Activated naive CD4-positive, alpha-beta T cell treated with anti-CD3 and anti-CD28 coated beads for 36 hours (primary cell): ENCODE measurements at places on chromosomes 1 and 21.

- no peak for DNase-seq
Measured at GRCh38 chr1:16387201-16388188, 20.5 kb downstream of the SZRD1 start.

DNA sequence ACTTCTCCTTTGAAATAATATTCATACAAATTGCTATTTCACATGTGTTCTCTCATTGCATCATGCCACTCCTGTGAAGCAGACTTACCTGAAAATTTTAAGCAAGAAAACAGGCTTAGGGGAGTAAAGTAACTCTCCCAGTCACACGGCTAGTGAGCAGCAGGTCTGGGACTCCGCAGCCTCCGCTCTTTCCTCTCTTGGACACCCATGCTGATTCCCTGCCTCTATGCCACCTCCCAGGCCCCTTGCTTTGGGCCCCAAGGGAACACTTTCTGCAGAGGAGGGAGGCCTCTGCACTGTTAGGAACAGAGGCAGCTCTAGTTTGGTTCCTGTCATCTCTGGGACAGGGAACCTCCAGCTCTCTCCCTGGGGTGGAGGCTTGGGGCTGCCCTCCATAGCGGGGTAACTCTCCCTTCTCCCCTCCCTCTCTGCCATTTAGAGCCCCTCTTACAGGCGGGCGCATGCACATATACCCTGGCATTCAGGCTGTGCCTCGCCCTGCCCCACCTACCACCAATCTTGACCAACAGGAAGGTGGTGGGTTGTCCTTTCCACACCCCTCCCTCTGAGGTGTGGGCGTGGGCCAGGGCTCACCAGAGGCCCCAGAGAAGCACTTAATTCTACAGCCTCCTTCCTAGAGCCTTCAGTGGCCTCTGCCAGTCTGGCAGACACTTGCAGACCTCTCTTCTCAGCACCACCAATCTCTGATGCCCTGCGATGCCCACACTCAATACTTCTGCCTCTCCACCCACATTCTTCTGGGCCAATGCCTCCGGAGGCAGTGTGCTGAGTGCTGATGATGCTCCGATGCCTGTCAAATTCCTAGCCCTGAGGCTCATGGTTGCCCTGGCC, at the start of gene RXFP4:
TSS of gene RXFP4 (plus strand) at position 646 of the 852 bp plus-strand sequence. CDS start at position 718, 72 bp downstream.
- no peak for DNase-seq

DNA sequence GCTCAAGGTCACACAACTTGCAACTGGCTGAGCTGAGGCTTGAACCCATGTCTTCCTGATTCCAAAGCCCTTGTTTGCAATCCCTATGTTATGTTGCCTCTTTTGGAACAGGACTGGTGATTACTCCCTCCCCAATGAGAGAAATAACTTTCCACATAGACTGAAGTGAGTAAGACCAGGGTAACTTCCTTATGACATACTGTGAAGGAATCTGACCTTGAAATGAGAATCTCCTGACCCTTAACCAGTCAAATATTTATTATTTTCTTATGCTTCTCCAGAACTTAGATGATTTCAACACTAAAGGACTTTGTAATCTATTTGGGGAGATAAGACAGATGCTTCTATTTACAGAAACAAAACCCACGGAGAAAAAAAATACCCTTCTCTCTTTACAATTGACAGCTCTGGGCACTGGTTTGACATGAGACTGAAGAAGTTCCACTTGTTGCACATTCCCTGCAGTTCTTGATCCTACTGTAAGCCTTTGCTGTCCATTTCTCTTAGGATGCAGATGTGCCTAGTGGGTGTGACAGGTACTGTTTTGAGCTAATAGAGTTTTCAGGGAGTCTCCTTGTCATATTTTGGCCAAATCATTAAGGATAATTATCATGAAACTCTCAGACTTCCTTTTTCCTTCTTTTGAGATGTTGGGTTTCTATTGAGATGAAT, 3.9 kb upstream of the RPTN start:
- DNase-seq: no peak

- DNase-seq: no peak
Measured at GRCh38 chr1:156664046-156664766, 13.0 kb downstream of the NES start.

DNA sequence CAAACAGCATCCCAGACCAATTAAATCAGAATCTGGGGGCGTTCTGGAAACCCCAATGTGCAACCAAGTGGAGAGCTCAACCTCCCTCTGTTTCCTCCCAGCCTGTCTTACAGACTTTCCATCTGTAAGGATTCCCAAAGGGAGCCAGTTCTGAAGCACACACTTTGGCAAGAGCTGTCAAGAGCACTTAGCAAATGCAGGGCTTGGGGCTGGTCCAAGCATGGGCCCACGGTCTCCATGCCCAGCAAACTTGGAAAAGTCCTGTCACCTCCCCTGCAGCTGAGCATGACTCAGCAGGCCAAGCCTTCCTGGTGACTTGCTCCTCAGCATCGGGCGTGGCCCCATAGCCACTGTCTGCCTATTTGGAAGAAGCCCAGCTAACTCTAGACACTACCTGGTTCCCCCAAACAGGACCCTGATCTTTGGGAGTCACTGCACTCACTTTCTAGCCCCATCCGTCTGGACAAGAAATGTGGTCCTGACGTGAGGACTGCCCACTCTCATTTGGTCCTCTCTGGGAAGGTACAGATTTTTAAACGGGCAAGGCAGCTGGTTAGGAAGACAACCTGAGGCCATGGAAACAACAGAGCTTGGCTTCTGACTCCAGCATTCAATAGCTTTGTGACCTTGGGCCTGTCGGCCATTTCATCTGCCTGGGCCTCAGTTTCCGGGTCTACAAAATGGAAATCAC, 16.9 kb downstream of the SLC2A1 start:
- peak; percentile 34 for DNase-seq

GRCh38 chr1:233597489-233597901, 16.4 kb upstream of the KCNK1 start:
- DNase-seq: no peak

DNA sequence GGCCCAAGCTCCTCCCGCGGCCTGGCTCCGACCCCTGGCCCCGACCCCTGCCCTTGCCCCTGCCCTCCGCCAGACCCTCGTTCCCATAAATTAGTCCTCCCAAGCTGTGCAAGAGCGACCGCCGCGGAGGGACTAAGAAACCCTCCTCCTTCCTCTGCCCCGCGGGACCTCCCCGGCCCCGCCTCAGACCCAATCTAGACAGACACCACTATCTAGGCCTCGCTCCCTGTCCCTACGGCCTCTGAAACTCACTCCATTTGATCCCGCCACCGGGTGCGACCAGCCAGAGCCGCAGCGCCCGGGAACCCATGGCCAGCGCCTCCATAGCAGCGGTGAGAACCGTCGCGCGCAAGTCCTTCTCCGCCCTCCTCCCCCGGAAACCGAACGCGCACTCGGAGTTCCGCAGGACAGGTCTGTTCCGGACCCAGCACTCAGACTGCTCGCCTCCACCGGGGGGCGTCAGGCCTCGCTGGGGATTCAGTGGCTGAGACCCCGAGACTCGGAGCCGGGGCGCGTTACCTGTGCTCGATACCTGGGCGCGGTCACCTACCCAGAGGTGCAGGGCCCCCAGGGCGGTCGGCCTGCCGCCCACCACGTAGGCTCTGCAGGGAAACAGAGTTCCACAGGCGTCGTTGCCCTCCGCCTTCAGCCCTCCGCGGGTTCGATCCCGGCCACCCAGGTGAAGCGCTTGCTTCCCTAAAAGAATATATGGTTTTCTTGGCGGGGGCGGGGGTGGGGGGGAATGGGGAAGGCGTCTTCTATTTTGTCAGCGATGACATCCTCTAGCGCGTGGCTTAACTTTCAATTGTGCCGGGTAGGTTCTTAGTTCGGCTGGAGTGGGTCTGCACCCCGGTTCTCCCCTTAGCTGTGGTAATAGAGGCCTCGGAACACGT, at the start of gene MRPL39:
TSS of gene MRPL39 (minus strand) at position 331 of the 893 bp plus-strand sequence. CDS start at position 325, 6 bp downstream.
- peak; percentile 93 for DNase-seq

DNA sequence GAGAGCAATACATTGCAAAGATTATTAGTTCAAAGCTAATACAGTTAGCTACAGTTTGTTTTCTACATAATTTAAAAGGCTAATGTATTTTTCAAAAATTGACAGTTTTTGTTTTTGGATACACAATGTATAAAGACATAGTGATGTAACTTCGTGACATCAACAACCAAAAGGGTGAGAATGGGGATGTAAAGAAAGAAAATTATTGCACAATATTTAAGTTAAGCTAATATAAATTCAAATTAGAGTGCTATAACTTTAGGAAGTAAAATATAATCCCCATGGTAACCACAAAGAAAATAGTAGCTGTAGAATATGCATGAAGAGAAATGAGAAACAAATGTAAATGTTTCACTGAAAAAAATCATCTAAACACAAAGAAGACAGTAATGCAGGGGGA, 334.4 kb upstream of the DEPDC1 start:
- DNase-seq: no peak

- no peak for DNase-seq
Measured at GRCh38 chr1:68904477-68904876, 407.6 kb upstream of the DEPDC1 start.

GRCh38 chr21:25362375-25363267, 244.7 kb downstream of the MRPL39 start:
- no peak for DNase-seq

DNA sequence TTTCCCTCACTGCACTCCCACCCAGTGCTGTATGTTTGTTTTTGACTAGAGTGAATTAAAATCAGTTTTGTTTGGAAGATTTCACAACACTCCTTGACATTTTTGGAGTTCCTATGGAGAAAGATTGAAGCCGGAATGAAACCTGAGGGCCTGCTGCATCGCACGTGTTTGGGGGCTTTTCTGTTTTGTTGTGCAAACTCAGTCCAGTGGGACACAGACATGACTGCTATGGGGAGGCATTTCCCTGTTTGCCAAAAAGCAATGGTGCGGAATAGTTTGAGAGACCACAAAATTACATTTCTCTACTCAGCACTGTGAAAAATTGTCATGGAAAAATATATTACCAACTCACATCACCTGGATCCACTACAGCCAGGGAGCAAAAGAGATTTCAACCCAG, 43.8 kb upstream of the KCNE2 start:
- DNase-seq: no peak

- peak; percentile 72 for DNase-seq
Measured at GRCh38 chr1:29711582-29712283, 475.4 kb downstream of the PTPRU start.

DNA sequence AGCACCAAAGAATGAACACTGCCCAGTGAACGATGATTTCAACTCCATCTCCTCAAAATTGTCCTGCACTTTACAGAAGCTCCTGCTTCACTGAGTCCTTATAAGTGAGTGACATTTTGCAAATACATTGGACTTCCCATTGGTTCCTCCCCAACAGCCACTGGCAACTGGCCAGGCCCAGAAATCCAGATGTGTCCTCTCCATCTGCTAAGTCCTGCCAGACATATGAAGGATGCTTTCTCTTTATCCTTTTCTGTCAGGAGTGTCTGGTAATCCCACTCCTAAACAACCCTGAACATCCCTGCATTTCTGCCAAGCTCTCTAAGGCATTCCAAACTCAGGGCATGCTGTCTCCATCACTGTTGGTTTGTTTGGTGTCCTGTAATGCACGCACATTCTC, 271.8 kb downstream of the RRAGC start:
- no peak for DNase-seq

DNA sequence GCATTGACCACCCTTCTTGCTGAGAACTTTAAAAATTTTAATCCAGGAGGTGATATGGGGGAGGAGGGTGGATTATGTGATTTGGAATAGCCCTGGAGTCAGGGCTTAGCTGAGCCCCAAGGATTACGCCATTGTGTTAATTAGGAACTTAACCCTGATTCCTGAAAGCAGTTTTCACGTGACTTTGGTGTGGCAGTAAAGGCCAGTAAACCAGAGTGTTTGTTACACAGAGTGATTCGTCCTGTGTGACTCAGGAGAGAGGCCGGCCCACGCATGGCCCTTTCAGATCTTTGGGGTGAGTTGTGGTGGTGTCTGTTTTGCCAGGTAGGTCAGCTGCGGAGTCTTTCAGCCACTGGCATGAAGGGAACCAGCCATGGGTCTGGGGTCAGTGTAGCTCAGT, 107.6 kb downstream of the NOS1AP start:
- no peak for DNase-seq

DNA sequence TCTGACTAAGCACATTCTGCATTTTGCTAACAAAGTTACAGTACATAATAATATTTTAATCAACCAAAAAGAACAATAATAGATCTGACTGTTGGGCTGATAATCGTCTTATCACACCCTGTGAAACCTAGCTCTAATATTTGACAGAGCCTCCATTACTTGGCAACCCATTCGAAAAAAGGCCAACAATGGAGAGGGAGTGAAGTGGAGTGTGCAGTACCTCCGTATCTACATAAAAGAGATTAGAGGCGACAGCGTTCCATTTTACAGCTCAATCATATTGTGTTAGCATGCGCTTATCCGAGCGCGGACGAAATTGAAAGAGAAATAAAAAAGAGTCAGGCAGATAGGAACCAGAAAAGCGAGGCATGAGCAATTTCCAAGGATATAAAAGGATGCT, 137.3 kb upstream of the USH2A start:
- no peak for DNase-seq

DNA sequence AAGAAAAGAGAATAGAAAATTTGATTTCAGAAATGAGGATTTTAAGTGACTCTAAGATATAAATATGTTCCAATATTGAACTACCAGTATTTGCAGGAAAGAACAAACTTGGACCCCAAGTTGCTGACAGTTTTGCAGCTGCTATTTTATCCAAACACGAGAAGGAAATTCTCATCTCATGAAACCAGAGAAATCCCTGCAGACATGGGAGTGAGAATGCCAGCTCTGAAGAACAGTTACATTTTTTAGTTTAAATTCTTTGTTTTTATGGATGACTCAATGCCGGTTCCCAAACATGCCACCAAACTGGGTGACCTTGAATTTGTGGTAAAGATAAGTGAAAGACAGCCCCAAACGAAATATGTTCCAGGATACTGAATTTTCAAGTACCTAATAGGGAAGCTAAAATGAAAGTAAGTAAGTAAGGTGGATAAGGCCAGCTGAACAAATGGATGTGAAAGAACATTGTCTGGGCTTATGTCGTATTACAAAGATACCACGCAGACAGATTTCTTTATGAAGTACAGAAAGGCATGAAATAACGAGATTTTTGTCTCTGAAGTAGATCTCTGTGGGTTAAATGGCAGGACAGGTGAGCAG, 19.9 kb downstream of the TLR5 start:
- no peak for DNase-seq

- no peak for DNase-seq
Measured at GRCh38 chr21:45524756-45525152, 17.5 kb downstream of the SLC19A1 start.

GRCh38 chr1:228348708-228349467, 57.7 kb downstream of the TRIM11 start:
- DNase-seq: no peak

DNA sequence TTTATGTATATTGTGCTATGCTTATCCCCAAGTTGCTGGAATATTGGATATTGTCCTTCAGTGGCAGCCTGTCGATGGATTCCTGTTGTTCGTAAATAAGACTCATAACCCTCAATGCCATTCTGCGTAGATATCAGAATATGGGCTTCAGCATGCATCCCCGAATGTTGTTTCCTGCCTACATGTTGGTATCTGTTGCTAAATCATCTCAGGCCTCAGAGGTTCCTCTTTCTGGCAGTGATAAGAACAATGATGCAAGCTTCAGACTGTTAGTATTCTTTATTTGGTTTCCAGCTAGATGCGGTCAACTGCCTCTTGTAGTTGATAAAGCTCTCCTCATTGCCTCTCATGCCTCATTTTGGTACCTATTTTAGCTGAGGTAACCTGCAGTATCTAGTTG, 2082.6 kb downstream of the MRPL39 start:
- no peak for DNase-seq

- no peak for DNase-seq
Measured at GRCh38 chr1:177091040-177091439, 73.5 kb downstream of the ASTN1 start.
